ENCODE measurements at places on chromosomes 7 and 10. TPM values are rescaled to one million over a fixed set of nuclear protein-coding genes. Genes with fewer than 3 reads are reported as not detected.

GRCh38 chr10:100520811-100521210, 1.1 kb upstream of the SEC31B start:
- no peak for DNase-seq

Gene NUDT5
- 76.1 TPM for polyA plus RNA-seq

DNA sequence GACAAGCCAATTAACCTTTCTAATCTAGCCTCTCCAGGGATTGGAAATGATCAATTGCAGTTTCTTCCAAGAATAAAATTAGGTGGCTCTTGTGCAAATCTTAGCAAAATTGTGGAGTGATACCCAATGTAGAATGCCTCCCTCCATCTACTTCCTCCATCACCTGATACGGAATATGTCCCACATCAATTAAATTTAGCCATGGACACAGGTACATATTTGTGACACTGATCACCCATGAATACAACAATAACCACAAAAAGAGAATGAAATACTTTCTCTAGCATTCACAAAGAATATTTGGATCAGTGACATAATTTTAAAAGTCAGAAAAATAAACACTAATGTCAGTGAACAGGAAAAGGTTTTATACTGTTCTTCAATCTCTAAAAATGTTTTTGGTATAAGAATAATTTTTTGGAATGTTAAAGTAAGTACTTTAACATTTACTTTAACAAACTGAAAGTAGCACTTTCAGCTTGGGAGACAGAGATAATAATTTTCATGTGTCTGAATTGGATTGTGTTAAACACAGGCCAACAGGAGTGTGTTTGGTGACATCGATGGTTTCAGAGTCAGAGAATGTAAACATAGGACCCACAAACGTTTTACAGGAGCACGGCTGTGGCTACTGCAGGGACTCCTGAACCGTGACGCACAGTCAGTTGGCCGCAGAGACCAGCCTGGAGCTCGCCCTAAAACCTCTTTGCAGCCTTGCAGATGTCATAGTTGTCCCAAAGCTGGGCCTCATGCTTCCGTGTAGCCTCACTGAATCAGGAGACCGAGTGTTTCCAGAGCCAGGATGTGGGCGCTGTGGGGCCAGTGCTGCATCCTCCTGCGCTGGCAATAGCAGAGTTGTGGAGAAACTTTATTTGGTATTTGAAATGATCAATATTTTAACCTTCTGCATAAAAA, 7.2 kb downstream of the RBM20 start:
- DNase-seq = no peak

Gene ZYX
- polyA plus RNA-seq = 96.6 TPM

- DNase-seq = no peak
These were observed 79.2 kb downstream of the ABCA13 start for GRCh38 chr7:48250441-48250951.

- DNase-seq = no peak
These were observed 95.5 kb downstream of the MAP3K8 start for GRCh38 chr10:30529373-30529998.

Gene FAM131B
- 2.5 TPM for polyA plus RNA-seq

Gene FKBP6
- 0.42 TPM for polyA plus RNA-seq

Gene ZNF804B
- polyA plus RNA-seq = 0.07 TPM

Gene MNX1
- polyA plus RNA-seq = not detected

DNA sequence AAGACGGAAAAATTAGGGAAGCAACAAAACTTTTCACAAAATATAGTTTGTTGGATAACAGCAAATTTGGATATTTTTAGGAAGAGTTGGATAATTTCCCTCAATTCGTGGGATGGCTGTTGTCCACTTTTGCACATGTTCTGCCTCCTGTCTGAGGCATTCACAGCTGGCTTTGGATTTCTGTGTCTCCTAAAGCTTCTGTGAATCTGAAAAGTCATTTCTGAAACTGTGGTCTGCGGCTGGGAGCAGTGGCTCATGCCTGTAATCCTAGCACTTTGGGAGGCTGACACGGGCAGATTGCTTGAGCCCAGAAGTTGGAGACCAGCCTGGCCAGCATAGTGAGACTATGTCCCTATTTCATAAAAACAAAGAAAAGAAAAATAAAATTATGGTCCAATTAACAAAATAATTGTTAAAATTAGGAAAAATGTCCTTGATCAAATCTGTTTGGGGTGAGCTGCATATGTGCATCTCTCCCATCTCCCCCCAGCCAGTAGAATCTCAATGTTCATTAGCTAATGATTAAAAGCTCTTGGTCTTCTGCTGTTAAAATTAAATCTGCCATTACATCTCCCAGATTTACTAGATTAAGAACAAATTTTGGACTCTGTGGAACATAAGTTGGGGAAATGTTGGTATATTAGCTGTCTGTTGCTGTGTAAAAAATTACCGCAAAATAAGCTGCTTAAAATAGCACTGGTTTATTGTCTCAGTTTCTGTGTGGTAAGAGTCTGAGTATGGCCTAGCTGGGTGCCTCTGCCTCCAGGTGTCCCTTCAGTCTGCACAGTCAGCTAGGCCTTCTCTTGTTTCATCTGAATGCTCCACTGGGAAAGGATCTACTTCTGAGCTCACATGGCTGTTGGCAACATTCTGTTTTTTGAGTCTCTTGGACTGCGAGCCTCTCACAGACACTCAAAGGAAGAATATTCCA, 332.0 kb upstream of the FZD1 start:
- DNase-seq = no peak

All from right renal pelvis (tissue), 4 donors.